Umbilical cord (tissue), 2 donors: ENCODE measurements at places on chromosomes 7 and 10. TPM values are rescaled to one million over a fixed set of nuclear protein-coding genes. Genes with fewer than 3 reads are reported as not detected.

GRCh38 chr7:83693256-83693655, 44.3 kb upstream of the SEMA3E start:
- DNase-seq, result no peak

GRCh38 chr10:14554091-14554490, 220.6 kb downstream of the FAM107B start:
- no peak for DNase-seq

DNA sequence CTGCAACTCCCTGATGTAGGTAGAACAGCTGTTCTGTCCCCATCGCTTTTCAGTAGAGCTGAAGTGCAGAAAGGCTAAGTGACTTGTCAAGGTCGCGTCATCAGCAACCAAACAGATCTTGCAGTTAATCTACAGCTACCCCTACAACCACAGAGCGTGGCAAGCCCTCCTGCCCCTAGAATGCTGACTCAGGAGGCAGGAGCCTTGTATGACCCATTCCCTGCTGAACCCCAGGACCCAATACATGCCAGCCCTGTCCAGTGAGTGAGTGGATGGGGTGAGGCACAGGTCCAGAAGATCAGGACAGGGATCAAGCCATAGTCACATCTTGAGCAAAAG, 26.6 kb upstream of the GJD4 start:
- no peak for DNase-seq

Gene PARP12
- total RNA-seq, result 9.4 TPM

- peak; percentile 23 for DNase-seq
Observed at GRCh38 chr10:66804962-66805361, 120.9 kb upstream of the LRRTM3 start.

Gene CTAGE6
- total RNA-seq, result 20.7 TPM

- DNase-seq, result peak; percentile 27
Observed at GRCh38 chr7:51315393-51316261, 982 bp downstream of the COBL start.

GRCh38 chr10:30415593-30415992, 18.4 kb upstream of the MAP3K8 start:
- no peak for DNase-seq

Gene UPK3B
- not detected for total RNA-seq

GRCh38 chr10:83982812-83983211, 156.5 kb upstream of the GHITM start:
- DNase-seq, result no peak

Gene CEP55
- 8.7 TPM for total RNA-seq

DNA sequence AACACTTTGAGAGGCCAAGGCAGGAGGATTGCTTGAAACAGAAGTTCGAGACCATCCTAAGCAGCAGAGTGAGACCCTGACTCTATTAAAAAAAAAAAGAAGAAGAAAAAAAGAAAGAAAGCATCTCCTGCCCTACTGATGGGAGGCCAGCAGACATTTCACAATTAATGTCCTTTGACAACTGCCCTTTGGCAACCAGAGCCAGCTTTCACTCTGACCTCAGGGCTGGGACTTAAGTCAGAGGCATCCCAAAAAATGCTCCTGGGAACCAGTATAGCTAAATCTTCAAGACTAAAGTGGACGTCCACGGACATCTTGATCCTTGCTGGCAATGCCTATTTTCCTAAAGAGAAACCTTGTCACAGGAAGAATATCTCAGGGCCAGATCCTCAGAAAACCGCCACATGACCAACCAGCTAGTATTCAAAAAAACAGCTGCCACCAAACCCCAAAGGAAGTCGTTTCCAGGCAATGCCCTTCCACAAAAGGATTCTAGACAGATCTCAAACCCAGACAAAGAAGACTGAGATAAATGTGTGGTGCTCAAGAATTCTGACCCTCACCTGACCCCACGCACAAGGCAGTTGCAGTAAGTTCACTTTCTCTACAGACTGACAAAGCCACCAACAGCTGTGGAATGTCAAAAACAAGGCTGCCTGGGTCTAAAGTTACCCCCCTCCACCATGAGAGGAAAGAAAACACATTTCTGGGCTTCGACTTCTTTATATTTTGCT, 18.4 kb downstream of the GFRA1 start:
- peak; percentile 14 for DNase-seq

DNA sequence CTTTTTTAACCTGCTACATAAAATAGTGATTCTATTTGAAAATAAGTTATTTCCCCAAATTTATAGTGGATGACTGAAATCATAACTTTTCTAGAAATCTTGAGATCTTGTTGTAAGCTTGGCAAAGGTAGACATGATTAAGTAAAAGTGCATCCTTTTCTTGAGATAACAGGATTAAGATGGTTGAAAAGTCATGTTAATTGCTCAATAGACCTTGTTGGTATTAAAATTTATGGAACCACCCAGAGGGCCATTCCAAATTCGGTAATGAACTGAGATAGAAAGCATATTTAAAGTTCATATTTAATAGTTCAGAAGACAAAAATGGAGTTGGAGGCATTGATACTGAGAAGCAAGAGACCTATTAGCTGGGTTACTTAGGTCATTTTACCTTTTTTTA, 139.1 kb downstream of the BICC1 start:
- no peak for DNase-seq

Gene UMAD1
- total RNA-seq, result 13.7 TPM

GRCh38 chr10:137031-137430, 1.8 kb downstream of the ZMYND11 start:
- peak; percentile 12 for DNase-seq

Gene CACNA2D1
- 33.5 TPM for total RNA-seq

- DNase-seq, result peak; percentile 29
Observed at GRCh38 chr10:46523119-46523961, 33.1 kb downstream of the GPRIN2 start.

Gene PTPN12
- total RNA-seq, result 148 TPM

Gene ZC3HAV1L
- 28.9 TPM for total RNA-seq

DNA sequence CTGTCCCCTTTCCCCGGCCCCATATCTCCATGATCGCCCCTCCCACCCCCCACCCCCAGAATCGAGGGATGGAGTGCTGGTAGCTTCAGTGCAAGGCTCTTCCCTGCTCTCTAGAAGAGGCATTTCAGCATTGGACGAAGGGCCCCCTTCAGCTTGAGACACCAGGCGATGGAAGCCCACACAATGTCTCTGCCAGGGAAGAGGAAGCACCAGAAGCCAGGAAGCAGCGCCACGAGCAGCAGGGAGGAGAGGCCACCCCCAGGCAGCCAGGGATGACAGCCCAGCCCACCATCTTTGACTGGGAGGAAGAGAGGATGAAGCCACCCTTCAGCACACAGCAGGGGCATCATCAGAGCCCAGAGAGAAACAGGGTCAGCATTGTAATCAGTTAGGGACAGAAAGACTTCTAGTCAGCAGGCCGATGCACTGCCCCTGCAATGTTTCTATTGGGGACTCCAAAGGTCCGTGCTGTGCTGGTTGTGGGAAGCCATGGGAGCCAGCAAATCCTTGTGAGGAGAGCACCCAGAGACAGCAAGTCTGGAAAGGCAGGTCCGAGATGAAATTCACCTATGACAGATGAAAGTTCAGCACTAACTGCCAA, 15.7 kb downstream of the TMEM72 start:
- no peak for DNase-seq

GRCh38 chr10:43176271-43176670, 38.0 kb downstream of the CSGALNACT2 start:
- no peak for DNase-seq

Gene LYZL1
- not detected for total RNA-seq

Gene MYL10
- total RNA-seq, result not detected

GRCh38 chr7:29278337-29279069, 83.9 kb downstream of the CHN2 start:
- DNase-seq, result no peak

Gene INPP5A
- 103 TPM for total RNA-seq

GRCh38 chr7:75858410-75858809, 20.4 kb upstream of the RHBDD2 start:
- DNase-seq, result no peak

DNA sequence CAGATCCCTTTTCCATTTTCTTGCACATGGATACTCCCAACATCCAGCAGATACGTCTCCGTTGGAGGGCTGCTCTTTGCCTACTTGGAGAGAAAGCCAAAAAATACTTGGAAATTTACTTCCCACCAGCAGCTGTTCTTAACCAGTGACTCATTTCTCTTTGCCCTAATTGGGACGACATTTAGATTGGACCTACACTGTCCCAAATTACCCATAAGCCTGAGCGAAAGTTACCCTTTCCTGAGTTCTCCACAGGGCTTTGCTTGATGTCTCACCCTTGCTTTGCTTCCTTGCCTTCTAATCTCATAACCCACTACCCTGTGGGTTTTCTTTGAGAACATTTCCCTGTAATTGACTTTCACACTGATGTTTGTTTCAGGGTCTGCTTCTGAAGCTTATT, 48.1 kb downstream of the SAMD8 start:
- DNase-seq, result no peak

Gene BAIAP2L1
- total RNA-seq, result 1.2 TPM

GRCh38 chr7:18890885-18891621, 226.4 kb downstream of the TWIST1 start:
- peak; percentile 72 for DNase-seq

Gene GLI3
- 17.1 TPM for total RNA-seq

GRCh38 chr10:12476656-12477055, 127.3 kb downstream of the CAMK1D start:
- no peak for DNase-seq

DNA sequence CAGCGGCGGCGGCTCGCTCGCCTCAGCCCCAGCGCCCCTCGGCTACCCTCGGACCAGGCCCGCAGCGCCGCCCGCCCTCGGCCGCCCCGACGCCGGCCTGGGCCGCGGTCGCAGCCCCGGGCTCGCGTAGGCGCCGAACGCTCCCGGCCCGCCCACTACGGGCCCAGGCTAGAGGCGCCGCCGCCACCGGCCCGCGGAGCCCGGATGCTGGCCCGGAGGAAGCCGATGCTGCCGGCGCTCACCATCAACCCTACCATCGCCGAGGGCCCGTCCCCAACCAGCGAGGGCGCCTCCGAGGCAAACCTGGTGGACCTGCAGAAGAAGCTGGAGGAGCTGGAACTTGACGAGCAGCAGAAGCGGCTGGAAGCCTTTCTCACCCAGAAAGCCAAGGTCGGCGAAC, 18.2 kb upstream of the TSPAN33 start:
- DNase-seq, result no peak

Gene PKD2L1
- not detected for total RNA-seq

- no peak for DNase-seq
Observed at GRCh38 chr7:4718075-4718474, 36.0 kb downstream of the FOXK1 start.

DNA sequence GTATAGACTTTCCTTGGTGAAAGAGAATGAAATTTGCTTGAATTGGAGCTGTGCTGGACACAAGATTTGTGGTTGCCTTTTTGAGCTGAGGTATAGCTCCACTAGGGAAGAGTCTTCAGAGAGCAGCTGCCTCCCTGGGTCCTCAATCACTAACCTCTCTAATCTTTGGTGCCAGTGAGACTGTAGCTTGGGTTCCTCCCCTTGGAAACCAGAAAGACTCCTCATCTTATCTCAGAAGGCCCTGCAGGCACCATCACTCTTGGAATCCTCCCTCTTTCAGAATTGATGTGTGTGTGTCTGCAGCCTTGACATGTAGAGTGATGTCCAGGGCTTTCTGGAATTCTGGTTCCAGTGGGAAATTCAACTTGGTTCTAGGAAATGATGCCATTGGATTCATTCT, 426.5 kb downstream of the RPS24 start:
- no peak for DNase-seq

- no peak for DNase-seq
Observed at GRCh38 chr7:101956130-101956529, 138.7 kb downstream of the CUX1 start.

GRCh38 chr10:33015761-33016547, 57.9 kb upstream of the ITGB1 start:
- DNase-seq, result no peak

GRCh38 chr10:25934621-25935139, 651 bp downstream of the MYO3A start:
- DNase-seq, result peak; percentile 20

DNA sequence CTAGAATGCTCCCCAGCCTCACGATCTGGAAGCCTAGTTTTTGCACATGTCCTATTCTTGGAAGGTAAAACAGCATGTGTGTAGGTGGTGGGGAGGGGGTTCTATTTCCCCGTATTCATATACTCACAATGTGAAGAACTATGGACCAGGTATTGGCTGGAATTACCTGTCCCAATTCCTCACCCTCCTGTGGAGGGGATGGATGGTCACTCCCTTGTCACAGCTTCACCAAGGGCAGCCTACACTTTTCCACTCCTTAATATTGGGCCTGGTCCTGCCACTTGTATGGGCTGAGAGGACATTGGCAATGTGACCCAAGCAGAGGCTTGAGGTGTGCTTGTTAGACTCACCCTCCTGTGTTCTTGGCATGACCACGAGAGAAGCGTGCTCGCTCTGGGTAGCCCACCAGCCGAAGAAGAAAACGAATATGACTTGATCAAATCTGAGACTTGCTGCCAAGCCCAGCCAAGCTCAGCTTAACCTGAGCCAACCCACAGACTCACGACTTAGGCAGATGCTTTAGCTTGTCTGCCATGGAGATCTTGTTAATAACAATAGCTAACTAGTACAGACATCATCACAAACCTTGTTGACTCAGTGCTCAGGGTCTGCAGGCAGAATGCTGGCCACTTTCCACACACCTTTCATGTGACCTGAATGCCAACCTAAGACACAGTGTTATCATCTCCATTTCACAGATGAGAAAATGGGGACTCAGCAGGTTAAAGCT, 17.2 kb downstream of the ZNF488 start:
- no peak for DNase-seq
